ENCODE measurements at places on chromosomes 12 and 14.

- DNase-seq, result no peak
These were observed 17.7 kb downstream of the SLC4A8 start for GRCh38 chr12:51442324-51442723.

DNA sequence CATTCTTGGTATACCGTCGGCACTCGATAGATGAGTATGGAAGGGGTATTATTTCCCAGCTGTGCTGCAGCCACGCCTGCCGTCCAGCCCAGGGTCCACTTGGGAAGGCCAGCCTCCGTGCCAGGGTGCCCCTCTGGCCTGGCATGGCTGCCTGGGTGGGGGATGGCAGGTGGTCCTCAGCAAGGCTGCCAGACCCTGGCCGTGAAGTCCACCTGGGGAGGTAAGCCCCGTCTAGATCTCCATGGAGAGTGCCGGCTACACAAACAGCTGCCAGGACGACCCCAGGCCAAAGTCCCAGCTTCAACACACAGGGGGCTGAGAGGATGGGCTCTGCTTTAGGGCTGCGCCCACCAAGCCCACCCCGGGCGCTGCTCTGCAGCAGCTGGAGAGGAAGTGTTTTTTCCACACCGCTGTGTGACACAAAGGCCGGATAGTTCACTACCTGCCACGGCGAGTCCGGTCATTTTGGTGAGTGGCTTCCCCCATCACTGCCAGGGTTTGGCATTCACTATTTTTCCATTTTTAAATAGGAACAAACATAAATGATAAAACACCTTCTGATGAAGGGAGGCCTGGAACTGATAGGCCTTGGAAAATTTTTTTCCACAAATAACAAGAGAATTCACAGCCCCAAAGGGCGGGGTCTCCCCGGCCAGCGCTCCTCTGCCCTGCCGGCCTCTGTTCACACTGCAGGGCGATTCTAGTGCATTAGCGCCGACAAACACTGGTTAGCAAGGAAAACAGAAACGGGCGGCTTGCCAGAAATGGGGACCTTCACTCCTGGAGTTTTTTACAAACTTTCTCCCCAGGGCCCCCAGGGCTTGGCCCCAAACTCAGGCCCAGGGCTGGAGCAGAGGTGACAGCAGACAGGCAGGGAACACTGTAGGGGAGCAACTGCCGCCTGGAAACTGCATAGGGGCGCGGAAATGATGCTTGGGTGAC is 161.5 kb downstream of the CALM1 start:
- DNase-seq, result no peak

GRCh38 chr14:55867719-55868118 is 250.5 kb upstream of the PELI2 start:
- DNase-seq, result peak; percentile 4

DNA sequence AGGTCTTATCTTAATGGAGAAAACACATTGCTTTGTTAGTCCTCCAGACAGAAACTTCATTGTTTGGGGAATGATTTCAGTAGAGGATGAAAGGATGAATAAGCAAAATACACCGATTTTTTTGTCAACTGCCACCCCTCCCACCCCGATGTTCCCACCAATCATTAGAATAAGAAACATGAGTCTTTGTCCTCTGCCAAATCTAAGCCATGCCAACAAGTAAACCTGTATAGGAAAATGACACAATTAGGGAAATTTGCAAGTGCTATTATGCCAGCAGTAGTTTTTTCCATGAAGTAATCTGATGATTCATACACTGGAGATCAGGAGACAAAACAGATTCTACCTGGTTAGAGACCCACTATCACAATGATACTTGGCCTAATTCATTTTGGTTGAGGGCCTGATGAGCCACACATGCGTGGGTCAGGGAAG is 35.9 kb downstream of the FLRT2 start:
- DNase-seq, result peak; percentile 76

DNA sequence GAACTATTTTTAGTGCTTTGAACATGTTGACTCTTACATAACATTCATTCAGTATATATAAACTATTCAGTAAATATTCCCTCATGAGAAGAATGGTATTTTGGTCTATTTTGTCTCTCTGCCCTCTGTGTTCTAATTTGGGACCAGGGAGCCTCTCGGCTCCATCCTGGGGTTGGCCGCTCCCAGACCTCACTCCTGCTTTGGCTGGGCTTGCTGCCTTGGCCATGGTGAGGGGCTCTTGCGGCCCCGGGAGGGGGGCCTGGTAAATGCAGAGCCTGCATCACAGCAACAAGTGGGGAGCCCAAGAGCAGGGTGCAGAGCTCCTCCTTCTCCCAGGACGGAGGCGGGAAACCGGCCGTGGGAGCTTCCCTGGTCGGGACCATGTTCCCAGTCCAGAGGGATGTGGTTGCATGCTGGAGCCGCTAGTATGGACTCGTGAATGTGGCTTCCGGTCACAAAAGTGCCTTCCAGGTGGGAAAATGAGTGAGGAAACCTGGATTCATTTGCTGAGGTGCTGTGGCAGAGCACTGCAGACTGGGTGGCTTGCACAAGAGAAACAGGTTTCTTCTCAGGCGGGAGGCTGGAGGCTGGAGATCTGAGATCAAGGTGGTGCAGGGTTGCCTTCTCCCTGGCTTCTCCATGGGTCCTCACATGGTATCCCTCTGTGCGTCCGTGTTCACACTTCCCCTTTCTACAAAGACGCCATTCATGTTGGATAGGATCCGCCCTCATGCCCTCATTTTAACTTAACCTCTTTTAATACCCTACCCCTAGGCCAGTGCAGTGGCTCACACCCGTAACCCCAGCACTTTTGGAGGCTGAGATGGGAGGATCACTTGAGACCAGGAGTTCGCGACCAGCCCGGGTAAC is 250.2 kb downstream of the CACNA1C start:
- no peak for DNase-seq

DNA sequence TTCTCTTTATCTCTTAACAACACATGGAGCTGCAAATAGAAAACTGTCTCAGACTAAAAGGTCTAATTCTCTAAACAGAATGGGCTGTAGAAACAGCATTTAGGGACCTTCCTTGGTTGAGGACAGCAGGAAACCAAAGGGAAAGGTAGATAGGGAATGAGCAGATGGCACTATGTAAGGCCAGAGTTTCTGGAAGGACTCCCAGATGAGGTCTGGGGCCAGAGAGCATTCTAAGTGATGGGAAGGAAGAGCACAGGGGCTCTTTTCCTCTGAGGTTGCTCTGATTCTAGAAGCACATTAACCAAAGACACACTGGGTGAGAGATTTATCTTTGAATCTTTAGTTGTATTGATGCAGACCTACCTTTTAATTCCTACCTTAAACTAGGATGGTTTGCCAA is 79.4 kb downstream of the TPH2 start:
- no peak for DNase-seq

DNA sequence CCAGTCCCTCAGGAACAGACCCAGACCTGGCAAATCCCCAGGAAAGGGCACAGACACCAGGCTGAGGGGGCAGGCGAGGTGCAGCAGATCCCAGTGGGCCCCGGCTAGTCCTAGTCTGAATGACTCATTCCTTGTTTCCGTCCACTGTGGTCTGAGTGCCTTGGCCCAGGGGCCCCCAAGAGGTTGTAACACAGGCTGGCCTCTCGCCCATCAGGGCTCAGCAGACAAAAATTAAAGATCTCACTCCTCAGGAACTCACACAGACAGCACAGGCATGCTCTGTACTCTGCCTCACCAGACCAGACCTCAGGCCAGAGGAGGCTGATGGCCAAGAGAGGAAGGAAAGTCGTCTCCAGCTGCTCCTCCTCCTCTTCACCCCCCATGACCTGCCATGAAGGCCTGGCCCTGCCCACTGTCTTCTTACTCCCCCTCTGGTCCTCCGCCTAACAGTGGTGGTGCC is 7.7 kb upstream of the LTBP2 start:
- peak; percentile 99 for DNase-seq

DNA sequence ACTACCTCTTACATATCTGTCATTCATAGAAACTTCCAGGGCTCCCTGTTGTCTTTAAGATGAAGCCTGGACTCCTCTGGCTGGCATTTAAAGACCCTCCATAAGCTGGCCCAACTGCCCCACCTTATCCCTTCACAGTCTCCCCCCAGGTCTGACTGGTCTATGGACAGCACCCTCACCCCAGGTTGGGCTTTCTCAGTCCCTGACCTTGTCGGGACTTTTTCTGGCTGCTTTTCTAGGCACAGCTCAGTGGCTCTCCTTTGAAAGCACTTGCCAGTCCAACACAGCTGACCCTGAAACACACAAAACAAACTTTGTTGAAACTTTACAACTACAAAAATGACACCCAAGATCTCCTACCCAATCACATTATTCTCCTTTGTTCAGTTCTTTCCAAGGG is 13.9 kb upstream of the MYH7 start:
- DNase-seq, result no peak
